ENCODE measurements at places on chromosomes 3 and 15. TPM values are rescaled to one million over a fixed set of nuclear protein-coding genes. Genes with fewer than 3 reads are reported as not detected.

Gene GPR62
- not detected for total RNA-seq

Gene CIDEC
- total RNA-seq: not detected

Gene CDHR4
- total RNA-seq: 0.37 TPM

Gene ILDR1
- not detected for total RNA-seq

Gene MYO5A
- total RNA-seq: 58.4 TPM

Gene STRA6
- not detected for total RNA-seq

Gene PEX5L
- total RNA-seq: not detected

Gene GOLGA6L10
- 1.9 TPM for total RNA-seq
